ENCODE measurements at places on chromosomes 1 and 21. TPM values are rescaled to one million over a fixed set of nuclear protein-coding genes. Genes with fewer than 3 reads are reported as not detected.

Gene KCNJ6
- total RNA-seq = not detected

Gene GBP7
- 0.75 TPM for total RNA-seq

Gene PFKFB2
- 7.4 TPM for total RNA-seq

Gene SLC35F3
- total RNA-seq = not detected

Gene CCDC185
- not detected for total RNA-seq

All from natural killer cell (primary cell).